ENCODE measurements at places on chromosomes 5 and 9.

DNA sequence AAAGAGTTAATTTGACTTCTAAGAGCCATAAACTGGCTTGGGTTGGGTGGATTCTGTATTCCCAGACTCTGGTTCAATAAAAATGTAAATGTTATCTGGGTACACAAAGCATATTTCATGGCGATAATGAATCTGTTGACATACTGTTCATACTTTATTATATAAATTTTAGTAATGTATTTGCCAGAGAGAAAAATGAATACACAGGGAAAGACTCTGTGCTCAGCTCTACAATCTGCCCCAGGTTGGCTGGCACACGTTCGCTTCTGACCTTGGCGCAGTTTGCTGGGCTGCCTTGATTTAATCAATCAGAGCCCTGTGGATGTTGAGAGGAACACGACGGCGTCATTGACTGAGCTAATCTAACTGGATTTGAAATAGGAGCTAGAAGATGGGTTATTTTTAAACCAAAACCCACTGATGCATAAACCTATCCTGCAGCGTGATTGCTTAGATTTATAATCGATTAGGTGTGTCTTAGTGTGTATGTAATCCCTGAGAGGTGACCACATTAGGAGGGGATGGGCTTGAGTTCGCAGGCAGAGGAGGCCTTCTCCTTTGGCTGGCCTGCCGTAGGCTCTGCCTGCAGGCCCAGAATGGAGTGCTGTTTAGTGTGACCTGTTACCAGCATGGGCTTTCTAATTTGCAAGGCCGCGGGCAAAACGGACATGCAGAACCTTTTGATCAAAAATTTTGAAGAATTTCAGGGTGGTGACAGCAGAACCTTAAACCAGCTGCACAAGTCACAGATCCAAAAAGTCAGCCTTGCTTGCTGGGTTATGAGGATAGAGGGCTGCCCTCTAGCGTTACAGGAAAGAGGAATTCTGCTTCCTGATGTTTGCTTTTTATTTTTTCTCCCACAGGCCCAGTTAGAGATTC is 3.9 kb upstream of the ADCY2 start:
- DNase-seq = no peak

GRCh38 chr5:14492331-14492964 is 89.1 kb upstream of the OTULINL start:
- no peak for DNase-seq

GRCh38 chr5:143644727-143645126 is 167.2 kb upstream of the HMHB1 start:
- DNase-seq = no peak

- DNase-seq = no peak
Measured at GRCh38 chr5:32251871-32252458, 60.8 kb downstream of the MTMR12 start.

DNA sequence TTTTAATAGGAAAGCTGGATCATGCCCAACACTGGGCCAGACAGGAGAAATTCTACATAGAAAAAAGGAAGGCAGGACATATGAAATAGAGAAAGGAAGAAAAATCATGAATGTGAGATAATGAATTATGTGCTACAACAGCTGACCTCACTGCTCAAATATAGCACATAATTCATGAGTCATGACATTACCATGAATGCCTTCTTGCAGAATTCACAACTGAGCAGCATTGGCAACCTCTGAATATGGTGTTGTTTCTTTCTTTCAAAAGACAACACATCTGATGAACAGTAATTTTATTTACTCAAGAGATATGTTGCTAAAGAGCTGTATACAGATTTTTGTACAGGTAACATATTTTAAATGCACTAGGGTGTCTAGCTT is 34.4 kb downstream of the APBA1 start:
- DNase-seq = no peak

Measured in CD4-positive, alpha-beta T cell treated with Interleukin-17A for 1 hour (primary cell).